SW480 (cell line): ENCODE measurements at places on chromosomes 16 and 17.

- DNase-seq: no peak
Observed at GRCh38 chr17:76585033-76585648, 519 bp downstream of the ST6GALNAC2 start.

DNA sequence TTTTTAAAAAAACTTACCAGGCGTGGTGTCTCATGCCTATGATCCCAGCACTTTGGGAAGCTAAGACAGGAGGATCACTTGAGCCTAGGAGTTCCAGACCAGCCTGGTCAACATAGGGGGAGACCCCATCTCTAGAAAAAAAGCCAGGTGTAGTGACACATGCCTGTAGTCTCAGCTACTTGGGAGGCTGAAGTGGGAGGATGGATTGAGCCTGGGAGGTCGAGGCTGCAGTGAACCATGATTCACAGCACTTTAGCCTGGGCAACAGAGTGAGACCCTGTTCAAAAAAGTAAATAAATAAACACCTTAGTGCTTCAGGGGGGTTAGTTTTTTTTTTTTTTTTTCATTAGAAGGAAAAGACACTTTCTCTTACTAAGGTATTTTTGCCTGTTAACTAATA is 58.9 kb upstream of the LRRC37A3 start:
- no peak for DNase-seq

DNA sequence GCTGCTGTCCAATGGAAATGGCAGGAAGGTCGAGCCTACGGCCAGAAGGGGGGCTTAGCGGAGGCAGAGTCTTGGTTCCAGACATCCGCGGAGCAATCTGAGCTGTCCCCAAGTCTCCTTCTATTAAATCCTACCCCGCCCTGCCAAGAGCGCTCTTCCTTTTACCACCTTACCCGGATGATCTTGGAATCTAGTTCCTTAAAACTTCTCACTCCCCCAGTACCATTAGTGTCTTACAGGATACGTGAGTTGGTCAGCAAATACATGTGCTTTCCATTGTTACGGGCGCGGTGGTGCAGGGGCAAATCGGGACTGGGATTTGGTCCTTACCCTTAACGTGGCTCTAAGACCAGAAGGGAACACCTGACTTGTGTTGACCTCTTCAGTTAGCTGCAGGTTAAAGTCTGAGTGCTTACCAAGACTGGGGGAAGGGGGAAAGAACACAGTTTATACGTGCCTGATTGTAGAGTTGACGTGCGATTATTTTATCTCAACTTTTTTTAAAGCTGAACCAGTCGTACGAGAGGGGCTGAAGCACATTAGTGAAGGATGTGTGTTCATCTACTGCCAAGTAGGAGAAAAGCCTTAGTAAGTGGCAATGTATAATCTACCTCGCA is 495 bp downstream of the TXNDC17 start:
- DNase-seq: peak; percentile 46

GRCh38 chr16:51419768-51420167 is 268.7 kb upstream of the SALL1 start:
- DNase-seq: no peak

GRCh38 chr17:31595666-31596381 is 204.3 kb downstream of the RAB11FIP4 start:
- DNase-seq: no peak

GRCh38 chr17:63437287-63438091 is 8.6 kb downstream of the CYB561 start:
- DNase-seq: no peak

GRCh38 chr17:75365931-75366275 is 39.6 kb downstream of the GRB2 start:
- DNase-seq: no peak

- no peak for DNase-seq
Observed at GRCh38 chr17:16425698-16426659, 10.6 kb downstream of the TRPV2 start.

- DNase-seq: no peak
Observed at GRCh38 chr16:86258713-86259112, 251.6 kb upstream of the FOXF1 start.

DNA sequence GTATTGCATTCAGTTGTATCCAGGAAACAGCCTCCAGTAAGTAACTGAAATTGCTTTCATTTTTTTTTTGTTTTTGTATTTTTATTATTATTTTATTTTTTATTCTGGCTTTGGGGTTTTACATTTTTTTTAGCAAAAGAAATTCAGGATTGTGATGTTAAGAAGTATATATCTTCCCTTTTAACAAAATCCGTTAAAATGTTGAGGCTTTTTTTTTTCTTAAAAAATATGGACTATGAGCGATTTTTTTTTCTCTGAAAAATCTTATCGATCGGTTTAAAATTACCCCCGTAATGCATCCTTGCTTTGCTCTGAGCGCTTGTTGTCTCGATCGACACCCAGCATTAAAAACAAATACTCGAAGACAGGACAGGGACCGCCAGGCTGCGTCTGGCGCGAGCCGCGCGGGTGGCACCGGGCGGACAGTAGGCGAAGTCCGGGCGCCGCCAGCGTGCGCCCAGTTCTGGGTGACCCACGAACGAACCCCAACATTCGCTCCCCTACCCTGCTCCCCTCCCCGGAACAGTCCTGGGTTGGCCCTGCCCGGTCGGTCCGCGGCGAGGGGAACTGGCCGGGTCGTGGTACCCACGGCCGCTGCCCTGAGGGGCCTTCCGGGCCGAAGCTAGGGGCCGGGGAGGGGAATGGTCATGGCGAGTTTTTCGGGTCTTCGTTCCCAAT is 482 bp downstream of the BAHCC1 start:
- no peak for DNase-seq

GRCh38 chr17:59783221-59784047 is 76.0 kb downstream of the VMP1 start:
- peak; percentile 76 for DNase-seq

GRCh38 chr16:8741636-8742035 is 55.8 kb downstream of the TMEM186 start:
- no peak for DNase-seq

GRCh38 chr16:12255473-12255872 is 278.9 kb downstream of the SNX29 start:
- no peak for DNase-seq

GRCh38 chr16:31206776-31207175 is 4.2 kb upstream of the PYCARD start:
- DNase-seq: no peak

DNA sequence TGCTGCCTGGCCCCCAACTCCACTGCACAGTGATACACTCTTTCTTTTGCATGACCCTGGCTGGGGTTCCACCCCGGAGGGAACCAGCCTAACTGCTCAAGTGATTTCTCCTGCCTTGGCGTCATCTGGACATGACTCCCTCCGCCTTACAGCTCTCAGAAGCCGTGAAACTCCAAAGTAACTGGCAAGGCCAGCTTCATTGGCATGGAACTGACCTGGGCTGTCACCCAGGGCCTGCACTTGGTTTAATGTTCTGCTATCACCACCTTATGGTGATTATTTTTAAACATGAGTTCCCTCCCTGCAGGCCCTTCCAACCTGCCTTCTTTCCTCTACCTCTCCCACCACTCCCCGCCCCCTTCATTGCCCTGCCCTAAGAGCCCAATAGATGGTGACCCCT is 139.7 kb upstream of the CDH5 start:
- no peak for DNase-seq

- DNase-seq: no peak
Observed at GRCh38 chr17:69872675-69873262, 202.3 kb upstream of the KCNJ16 start.

- DNase-seq: no peak
Observed at GRCh38 chr16:57262841-57263540, 17.9 kb downstream of the ARL2BP start.

- DNase-seq: no peak
Observed at GRCh38 chr16:75219838-75220237, 1.1 kb downstream of the CTRB1 start.

DNA sequence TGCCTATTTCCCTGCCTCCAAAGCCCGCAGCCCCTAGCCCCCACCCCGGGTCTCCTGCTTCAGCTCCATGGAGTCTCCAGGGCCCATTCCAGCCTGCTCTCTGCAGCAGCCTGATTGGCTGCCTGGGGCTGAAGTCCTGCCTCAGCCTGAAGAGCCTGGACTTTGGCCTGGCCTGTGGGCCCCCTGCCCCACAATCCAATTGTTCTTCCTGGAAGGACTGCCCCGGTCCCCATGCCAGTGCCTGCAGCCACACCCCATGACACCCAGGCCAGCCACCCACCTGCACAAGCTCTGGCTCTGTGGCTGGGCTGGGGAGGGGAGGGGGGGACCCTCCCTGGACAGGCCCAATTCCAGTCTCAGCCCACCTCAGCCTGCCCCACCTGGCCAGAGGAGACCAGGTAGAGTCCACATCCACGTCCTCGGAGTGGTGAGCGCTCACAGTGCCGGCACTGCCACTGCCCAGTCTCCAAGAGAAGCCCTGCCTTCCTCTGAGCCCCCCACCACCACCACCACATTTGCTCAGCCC is 12.3 kb downstream of the ENPP7 start:
- DNase-seq: no peak

DNA sequence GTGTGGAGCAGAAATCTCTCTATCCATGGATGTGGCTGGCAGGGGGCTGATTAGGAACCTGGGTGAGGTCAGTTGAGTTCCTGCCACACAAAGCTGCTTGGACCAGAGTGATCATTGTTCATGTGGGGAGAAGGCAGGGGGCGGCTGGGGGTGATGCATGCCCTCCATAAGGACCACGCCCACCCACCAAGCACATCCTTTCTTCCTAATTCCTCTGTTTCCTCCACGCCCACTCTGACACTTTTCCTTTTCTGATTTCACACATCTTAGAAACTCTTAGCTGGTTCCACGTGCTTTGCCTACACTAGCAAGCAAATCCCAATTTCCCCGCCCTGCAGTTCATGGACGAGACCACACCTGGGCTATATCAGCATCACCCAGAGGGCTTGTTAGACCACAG is 108.5 kb downstream of the SDK2 start:
- no peak for DNase-seq

GRCh38 chr17:17742133-17742621 is 60.9 kb downstream of the RAI1 start:
- DNase-seq: no peak

GRCh38 chr17:9037736-9038135 is 16.4 kb downstream of the NTN1 start:
- no peak for DNase-seq

GRCh38 chr16:17748044-17748719 is 277.4 kb upstream of the XYLT1 start:
- DNase-seq: no peak

GRCh38 chr17:66755101-66755943 is 79.6 kb upstream of the CACNG5 start:
- DNase-seq: no peak

GRCh38 chr16:25553711-25554436 is 137.9 kb upstream of the HS3ST4 start:
- no peak for DNase-seq

DNA sequence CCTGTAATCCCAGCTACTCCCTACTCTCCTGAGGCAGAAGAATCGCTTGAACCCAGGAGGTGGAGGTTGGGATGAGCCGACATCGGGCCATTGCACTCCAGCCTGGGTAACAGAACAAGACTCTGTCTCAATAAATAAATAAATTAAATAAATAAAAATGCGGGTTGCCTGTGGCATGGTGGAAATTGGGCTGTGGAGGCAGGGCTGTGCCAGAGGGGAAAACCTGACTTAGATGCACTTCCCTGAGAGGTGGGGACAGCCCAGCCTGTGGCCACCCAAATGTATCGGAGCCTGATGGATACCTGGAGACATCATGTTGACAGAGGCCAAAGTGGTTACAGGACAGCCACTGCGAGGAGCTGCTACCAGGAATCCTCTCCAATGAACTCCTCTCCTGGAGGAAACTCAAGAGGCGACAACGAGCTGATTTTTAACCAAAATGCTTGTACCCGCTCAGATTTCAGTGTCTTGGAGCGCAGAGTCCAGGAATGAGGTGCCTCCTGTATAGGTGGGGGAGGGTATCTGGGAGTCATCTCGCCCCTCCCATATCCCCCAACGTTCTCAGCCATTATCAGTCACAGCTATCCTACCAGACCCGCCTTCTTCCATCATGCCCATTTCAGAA is 32.3 kb downstream of the DDX19A start:
- no peak for DNase-seq

GRCh38 chr16:78480588-78480987 is 381.1 kb downstream of the WWOX start:
- no peak for DNase-seq

- no peak for DNase-seq
Observed at GRCh38 chr16:63057341-63057740, 1021.1 kb upstream of the CDH8 start.

GRCh38 chr17:2549392-2550211 is 37.9 kb upstream of the METTL16 start:
- DNase-seq: no peak

DNA sequence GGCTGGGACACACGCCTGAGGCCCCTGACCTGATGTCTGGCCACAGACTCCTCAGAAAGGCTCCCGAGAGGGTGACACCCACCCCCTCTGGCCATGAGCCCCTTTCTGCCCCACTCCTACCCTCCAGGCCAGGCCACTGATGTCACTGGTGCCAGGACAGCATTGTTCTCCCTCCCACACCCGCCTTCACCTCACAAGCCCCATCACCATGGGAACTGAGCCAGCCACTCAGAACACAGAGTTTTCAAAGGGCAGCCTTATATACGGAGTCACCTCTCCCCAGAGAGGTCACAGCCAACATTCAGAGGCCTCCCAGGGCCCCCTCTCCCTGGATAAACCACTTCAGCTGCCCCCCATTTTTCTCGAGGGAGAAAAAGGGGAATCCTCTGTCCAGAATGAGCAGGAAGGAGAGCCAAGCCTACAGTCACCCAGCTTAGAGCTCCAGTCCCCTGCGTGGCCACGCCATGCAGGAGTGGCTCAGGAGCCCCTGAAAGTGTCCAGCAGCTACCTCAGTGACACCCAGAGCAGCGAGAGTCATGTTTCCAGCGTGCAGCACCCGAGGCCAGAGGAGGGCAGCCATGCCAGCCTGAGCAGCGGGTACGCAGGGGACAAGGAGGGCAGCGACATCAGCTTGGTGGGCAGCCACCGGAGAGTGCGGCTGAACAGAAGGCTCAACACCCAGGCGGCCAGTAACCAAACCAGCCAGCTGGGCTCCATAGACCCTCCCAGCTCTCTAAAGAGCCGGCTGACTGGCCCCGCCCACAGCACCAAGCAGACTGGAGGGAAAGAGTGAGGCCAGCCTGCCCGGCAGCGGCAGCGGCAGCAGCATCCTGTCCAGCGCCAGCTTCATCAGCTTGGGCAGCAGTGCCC is at the start of gene C16orf82:
Gene C16orf82 (plus strand): TSS at position 260 of the 870 bp plus-strand sequence.
- no peak for DNase-seq

GRCh38 chr16:66802159-66802558 is 775 bp upstream of the TERB1 start:
- DNase-seq: no peak

- no peak for DNase-seq
Observed at GRCh38 chr17:82961366-82962162, 117.8 kb upstream of the METRNL start.

- DNase-seq: no peak
Observed at GRCh38 chr17:41415833-41416335, 8.5 kb downstream of the KRT37 start.

GRCh38 chr17:56675876-56676660 is 82.6 kb downstream of the NOG start:
- DNase-seq: no peak
